ENCODE measurements at places on chromosomes 4 and X.

DNA sequence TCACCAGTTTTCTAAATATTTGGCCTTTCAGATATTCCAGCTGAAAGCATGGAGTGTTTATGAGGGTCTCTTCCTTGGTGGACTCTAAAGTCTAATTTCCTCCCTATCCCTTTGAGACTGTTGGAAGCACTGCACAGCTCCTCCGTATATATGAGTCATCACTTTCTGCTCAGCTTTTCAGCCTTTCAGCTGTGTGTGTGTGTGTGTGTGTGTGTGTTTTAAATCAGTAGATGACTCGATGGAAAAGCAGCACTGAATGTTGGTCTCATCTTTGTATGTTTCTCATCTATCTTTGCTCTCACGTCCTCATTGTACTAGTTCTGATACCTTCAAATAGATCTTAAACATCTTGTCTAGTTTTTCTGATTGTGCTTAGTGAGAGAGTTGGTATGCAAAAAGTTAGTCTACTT lies 81.6 kb downstream of the ZFX start:
- no peak for DNase-seq

DNA sequence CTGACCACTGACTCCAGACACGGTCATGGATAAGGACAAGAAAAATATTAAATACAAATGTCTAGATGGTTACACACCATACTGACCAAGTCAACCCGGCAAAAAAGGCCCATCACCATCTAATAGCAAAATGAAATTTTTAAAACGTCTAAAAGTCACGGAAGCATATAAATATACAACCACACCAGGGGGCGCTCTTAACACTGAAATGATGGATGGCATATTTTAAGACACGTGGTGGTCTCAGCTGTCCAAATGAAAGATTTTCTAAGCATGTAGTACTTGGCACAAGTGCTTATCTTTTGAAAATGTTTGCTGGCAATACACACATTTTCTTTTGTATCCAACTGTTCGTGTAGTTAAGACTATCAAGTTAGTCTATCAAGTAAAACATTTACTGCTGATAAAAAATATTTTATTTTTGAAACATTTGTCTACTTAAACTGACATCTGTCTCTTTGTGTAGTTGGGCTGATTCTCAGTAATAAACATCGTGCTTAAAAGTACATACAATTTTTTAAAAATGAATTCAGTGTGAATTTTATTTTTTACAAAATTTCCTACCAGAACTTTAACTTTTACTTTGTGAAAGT lies 64.6 kb downstream of the COX7B2 start:
- no peak for DNase-seq

DNA sequence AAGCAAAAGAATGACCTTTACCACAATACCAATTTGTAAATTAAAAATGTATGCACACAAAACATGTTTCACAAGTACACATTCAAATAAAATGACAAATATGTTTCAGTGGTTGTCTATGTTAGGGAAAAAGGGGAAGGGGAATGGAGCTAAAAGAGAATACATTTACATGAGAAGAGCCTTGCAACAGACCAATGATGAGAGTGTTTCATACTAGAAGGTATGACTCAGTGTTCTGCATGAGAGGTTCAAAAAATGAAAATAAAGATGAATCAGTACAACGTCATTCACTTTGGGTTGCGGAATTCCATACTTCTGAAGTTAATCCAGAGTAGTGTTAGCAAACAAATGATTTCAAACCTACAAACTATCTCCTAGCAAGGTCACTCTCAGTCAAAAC lies 51.7 kb downstream of the RPGR start:
- DNase-seq: no peak

GRCh38 chr4:95825546-95825945 lies 14.3 kb upstream of the PDHA2 start:
- DNase-seq: no peak

DNA sequence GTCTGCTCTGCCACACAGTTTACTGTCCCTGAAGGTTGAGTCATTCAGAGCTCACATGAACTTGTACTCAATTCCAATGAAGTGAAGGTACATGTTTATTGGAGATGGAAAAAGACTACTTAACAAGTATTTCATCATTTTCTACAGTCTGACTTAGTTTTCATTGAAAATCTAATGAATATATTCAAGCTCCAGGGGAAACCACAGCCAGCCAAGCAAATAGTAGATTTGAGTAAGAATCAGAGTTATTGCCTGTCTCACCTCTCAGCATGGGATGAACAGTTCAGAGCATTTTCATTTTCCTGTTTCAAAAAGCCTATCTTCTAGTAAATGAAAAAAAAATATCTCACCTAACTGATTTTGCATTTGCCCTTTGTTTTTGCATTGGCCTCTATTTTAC lies 1249.4 kb upstream of the DIAPH2 start:
- DNase-seq: no peak

- DNase-seq: no peak
Observed at GRCh38 chrX:68083510-68083909, 349.8 kb downstream of the OPHN1 start.

GRCh38 chr4:64582492-64582891 lies 173.2 kb upstream of the TECRL start:
- no peak for DNase-seq

- DNase-seq: no peak
Observed at GRCh38 chr4:123649645-123650391, 253.2 kb downstream of the SPRY1 start.

GRCh38 chr4:37762294-37762990 lies 64.0 kb upstream of the PGM2 start:
- no peak for DNase-seq

- DNase-seq: no peak
Observed at GRCh38 chrX:13649838-13650237, 3.1 kb upstream of the TCEANC start.

- no peak for DNase-seq
Observed at GRCh38 chr4:128519163-128519830, 231.7 kb upstream of the PGRMC2 start.

DNA sequence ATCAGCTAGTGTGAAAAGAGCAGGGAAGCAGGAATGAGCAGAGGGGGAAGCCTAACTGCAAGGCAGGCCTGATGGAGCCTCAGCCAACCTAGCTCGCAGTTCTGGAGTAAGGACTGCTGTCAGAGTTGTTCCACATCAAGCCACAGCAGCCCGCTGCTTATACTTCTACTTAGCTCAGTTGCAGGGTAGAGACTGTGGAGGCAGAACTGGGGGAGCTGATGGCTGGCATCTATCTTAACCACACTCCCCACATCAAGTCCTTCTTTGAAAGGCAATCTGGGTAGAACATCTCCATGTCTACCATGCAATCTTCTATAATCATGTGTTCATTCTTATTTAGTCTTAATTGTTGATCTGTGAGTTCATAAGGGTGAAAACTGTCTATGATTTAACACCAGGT lies 46.1 kb downstream of the DDX60 start:
- DNase-seq: no peak

DNA sequence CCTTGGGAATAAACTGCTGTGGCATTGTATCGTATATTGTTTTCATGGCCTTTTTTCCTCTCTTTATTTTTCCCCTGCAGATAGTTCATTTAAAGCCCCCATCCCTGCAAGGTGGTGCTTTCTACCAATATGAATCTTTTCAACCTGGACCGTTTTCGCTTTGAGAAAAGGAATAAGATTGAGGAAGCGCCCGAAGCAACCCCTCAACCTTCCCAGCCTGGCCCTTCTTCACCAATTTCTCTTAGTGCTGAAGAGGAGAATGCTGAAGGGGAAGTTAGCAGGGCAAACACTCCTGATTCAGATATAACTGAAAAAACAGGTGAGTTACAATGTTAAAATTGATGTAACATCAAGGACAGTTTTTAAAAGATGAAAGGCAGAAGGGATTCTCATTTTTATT lies 601 bp downstream of the SMARCAD1 start:
- no peak for DNase-seq

DNA sequence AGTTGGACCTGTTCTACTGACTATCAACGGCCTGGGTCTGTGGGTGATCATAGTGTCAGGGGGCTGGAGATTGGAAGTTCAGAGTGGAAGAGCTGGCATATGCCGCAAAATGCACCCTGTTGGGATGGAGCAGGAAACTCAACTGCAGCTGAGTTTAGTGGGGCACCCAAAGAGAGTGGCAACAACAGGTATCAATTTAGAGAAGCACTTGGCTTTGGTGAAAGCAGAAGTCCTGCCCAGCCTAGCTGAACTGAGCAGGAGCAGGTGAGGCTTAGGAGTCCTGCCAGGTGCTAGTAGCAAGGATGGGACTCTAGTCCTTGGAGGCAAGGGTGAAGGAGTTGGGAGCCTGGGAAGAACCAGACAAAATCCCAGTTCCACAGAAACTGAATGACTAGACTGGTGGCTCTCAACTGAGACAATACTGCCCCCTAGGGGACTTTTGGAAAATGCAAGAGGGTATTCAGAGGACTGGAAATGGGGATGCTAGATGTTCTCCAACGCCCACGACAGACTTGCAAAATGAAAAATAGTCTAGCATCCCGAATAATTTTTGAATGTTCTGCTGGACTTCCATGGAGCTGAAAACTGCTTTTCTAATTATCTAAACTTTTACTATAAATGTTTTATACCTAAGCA lies 49.4 kb downstream of the RTL9 start:
- DNase-seq: peak; percentile 3

GRCh38 chr4:21858971-21859370 lies 89.6 kb downstream of the KCNIP4 start:
- DNase-seq: no peak

DNA sequence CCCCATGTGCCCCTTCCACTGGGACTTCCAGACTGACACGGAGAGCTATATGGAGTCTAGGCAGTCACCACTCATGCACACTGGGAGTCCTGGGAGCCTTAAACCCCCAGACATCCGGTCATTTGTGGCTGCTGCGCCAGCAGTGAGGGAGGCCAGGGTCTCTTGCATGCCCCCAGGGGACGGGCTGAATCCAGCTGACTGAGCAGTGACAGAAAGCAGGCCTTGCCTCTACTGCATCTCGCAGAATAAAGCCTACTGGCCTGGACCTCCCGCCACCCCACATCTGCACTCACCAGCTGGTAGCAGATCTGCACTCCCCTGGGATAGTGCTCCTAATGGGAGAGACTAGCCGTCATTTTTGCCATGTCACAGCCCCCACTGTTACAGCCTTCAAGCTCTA lies 1234.2 kb downstream of the FAM133A start:
- DNase-seq: no peak

- DNase-seq: no peak
Observed at GRCh38 chrX:114712466-114712865, 128.6 kb downstream of the HTR2C start.

DNA sequence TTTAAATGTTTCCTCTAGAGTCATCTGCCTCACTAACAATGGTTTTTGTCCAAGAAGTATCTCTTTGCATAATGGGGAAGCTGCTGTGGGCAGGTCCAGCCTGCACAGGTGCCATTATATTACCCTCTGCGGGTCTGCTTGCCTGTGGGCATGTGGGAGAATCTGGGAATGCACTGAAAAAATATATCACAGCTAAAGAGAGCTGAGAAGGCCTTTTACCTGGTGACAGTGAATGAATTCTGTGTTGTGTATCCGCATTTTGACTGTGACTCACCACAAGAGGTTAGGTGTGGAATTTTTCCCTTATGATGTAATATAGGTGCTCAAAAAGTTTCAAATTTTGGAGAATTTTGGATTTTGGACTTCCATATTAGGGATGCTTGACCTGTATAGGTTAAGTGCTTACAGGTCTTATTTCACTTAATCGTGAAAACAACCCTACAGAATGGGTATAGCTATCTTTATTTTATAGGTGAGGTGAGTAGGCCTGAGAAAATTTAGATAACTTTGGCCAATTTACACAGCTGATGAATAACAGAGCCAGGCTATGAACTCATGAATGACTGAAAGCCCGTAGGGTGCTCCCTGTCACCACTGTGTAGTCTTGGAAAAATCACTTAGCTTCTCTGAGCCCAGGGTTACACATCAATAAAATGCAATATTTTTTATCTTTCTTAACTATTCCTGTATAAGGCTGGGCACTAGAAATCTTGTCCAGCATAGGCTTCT lies 198.0 kb upstream of the EPHA5 start:
- DNase-seq: no peak

GRCh38 chr4:26212528-26212927 lies 108.3 kb upstream of the RBPJ start:
- no peak for DNase-seq

GRCh38 chr4:101251261-101251660 lies 96.1 kb downstream of the PPP3CA start:
- no peak for DNase-seq

DNA sequence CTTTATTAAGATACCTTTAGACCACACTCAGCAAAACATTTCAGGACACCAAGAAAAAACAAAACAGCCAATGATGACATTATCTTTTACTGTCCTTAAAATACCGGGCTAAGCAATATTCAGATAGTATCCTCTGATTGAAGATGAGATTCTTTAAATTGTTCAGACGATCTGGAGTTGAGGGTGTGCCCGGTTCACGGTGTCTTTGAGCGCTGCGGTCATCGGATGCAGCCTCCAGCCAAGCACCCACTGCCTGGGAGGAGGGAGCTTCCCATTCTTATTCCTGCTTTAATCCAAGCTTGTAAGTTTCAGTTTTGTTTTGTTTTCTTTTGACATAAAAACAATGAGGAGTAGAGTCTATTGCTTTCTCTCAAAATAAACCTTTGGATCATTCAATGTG lies 14.1 kb downstream of the FAM149A start:
- DNase-seq: no peak

GRCh38 chr4:149790172-149790907 lies 25.3 kb downstream of the IQCM start:
- DNase-seq: no peak

DNA sequence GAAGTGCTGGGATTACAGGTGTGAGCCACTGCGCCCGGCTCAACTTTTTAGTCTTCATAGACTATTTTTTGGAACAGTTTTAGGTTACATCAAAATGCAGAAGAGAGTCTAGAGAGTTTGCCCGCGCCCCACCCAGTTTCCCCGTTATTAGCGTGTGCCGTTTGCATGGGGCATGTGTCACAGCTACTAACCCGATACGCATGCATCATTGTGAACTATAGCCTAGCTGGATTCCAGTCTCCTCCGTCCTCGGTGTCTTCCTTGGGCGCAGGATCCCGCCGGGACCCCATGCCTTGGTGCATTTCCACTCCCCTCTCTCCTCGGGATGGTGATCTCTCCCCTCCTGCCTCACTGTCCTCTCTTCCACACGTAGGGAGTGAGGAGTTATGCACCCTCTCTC lies 85.5 kb upstream of the ADRA2C start:
- DNase-seq: no peak
